ENCODE measurements at places on chromosomes 7 and 10.
A peak's percentile ranks its signal among the peaks of the same experiment; 100 is the strongest.

GRCh38 chr7:147811923-147812322 lies 778.6 kb upstream of the C7orf33 start:
- H3K4me1 ChIP-seq: no peaks in the 10 kb centered on the region
- DNase-seq: no peak
- H3K27me3 ChIP-seq: no peaks in the 10 kb centered on the region
- no peak overlapping the region for H3K27ac ChIP-seq

GRCh38 chr10:78651287-78651686 lies 417.5 kb upstream of the ZMIZ1 start:
- H3K4me1 ChIP-seq: no peaks in the 10 kb centered on the region
- peaks cover 7% of the 10 kb centered on the region for H3K27me3 ChIP-seq
- DNase-seq: no peak
- no peak overlapping the region for H3K4me3 ChIP-seq
- H3K36me3 ChIP-seq: no peaks in the 10 kb centered on the region

DNA sequence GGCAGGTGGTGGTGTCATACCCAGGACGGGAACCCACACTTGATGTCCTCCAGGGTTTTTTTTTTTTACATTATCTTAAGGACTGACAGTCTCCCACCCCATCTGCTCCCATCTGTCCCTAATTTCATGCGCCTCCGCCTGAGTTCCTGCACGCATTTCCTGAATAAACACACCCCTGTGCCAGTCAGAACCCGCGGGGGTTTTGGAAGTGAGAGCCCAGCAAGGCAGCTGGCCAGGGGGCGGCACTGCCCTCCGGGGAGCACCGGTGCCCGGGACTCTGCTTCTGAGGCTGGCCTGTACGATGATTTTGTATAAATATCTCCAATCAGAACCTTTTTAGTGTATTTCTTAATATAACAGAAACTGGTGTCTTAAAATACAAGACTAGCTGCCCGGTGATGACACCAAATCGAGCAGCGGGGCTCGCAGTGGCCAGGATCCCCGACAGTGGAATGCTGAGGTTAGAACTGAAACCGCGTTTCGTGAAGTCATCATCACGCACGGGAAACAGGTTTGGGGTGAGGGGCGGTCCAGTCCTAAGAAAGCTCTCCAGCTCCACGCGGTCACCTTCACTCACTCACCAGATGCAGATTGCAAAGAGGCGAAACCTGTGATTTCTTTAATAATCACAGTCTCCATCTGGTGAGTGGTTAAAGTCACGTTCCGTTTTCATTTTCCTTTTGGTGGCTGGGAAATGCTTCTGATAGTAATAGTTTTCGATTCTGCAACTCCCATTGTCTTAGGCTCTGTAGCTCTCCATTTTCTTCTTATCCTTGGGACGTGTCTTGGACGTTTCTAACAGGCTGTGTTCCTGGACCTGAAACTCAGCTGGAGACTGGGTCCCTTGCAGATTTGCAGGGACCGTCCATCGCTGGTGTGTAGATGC lies 19.7 kb downstream of the BNIP3 start:
- no peak overlapping the region for H3K4me3 ChIP-seq
- peaks cover 6% of the 10 kb centered on the region for H3K4me1 ChIP-seq
- no peaks in the 10 kb centered on the region for H3K27me3 ChIP-seq
- H3K36me3 ChIP-seq: no peaks in the 10 kb centered on the region

DNA sequence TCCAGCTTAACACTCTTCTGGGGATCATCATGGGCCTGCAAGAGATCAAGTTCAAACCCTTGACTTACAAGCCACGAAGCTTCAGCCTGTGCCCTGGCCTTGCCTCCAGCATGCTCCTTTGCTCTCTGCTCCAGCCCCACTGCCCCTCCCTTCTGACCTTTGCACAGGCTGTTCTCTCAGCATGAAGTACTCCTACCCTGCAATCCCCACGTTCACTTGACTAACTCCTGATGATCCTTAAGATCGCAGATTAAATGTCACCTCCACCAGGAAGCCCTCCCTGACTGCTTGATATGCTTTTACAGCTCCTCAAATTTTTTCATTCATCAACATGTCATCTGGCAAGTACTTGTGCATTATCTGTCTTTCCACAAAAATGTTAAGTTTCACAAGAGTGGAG lies 75.5 kb upstream of the SLF2 start:
- H3K27ac ChIP-seq: no peak overlapping the region
- H3K36me3 ChIP-seq: no peaks in the 10 kb centered on the region
- H3K27me3 ChIP-seq: peaks cover 40% of the 10 kb centered on the region

GRCh38 chr7:33903791-33904680 lies 1.3 kb upstream of the BMPER start:
- H3K4me1 ChIP-seq: peaks cover 20% of the 10 kb centered on the region
- H3K27me3 ChIP-seq: peaks cover 76% of the 10 kb centered on the region
- DNase-seq: peak; percentile 71
- H3K36me3 ChIP-seq: no peaks in the 10 kb centered on the region
- H3K27ac ChIP-seq: peak overlapping the region; percentile 29

- H3K27ac ChIP-seq: no peak overlapping the region
- no peaks in the 10 kb centered on the region for H3K4me1 ChIP-seq
- H3K36me3 ChIP-seq: no peaks in the 10 kb centered on the region
- no peaks in the 10 kb centered on the region for H3K27me3 ChIP-seq
- H3K4me3 ChIP-seq: no peak overlapping the region
Observed at GRCh38 chr10:51348622-51349021, 274.3 kb downstream of the PRKG1 start.

- no peaks in the 10 kb centered on the region for H3K36me3 ChIP-seq
- H3K27me3 ChIP-seq: no peaks in the 10 kb centered on the region
- DNase-seq: no peak
- no peak overlapping the region for H3K27ac ChIP-seq
- no peak overlapping the region for H3K4me3 ChIP-seq
- H3K4me1 ChIP-seq: no peaks in the 10 kb centered on the region
Observed at GRCh38 chr7:52026140-52026539, 709.5 kb upstream of the COBL start.

- H3K4me3 ChIP-seq: no peak overlapping the region
- H3K4me1 ChIP-seq: no peaks in the 10 kb centered on the region
- no peaks in the 10 kb centered on the region for H3K36me3 ChIP-seq
- DNase-seq: no peak
- H3K27me3 ChIP-seq: no peaks in the 10 kb centered on the region
Observed at GRCh38 chr10:16105082-16105481, 244.8 kb upstream of the MINDY3 start.

GRCh38 chr10:60896033-60896432 lies 48.0 kb downstream of the RHOBTB1 start:
- no peaks in the 10 kb centered on the region for H3K4me1 ChIP-seq
- no peaks in the 10 kb centered on the region for H3K36me3 ChIP-seq
- H3K27ac ChIP-seq: no peak overlapping the region
- H3K4me3 ChIP-seq: no peak overlapping the region
- no peak for DNase-seq
- H3K27me3 ChIP-seq: no peaks in the 10 kb centered on the region

DNA sequence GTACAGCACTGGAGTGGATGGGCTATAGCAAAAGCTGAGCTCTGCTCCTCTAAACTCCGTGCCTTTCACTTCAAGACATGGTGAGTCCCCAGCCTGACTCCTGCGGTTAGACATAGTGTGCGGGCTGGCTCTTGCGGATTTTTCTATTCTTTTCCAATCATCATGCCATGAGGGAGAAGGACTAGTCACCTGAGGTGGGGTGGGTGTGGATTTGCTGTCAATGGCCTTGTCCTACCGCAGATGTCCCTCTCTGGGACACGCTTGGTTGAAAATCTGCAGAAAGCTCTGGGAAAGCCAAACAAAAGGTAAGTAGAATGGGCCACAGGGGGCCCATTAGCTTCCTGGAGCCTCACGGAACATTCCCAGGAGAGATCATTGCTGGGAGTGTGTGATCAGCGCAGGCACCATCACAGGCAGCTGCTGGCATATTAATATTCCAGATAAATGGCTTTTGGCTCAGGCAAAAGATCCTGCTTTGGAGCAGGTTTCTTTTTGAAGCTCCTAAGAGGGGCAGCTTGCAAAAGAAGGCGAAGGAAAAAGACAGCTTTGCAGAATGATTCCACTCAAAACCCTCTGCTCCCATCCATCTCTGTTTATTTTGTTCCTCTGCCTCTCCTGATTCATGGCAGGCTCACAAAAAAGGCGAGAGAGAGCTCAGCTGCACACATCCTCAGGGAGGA lies 509.0 kb upstream of the ZMIZ1 start:
- no peak for DNase-seq
- no peaks in the 10 kb centered on the region for H3K27me3 ChIP-seq
- H3K36me3 ChIP-seq: no peaks in the 10 kb centered on the region
- H3K4me3 ChIP-seq: no peak overlapping the region
- no peaks in the 10 kb centered on the region for H3K4me1 ChIP-seq

- no peaks in the 10 kb centered on the region for H3K36me3 ChIP-seq
- H3K27ac ChIP-seq: no peak overlapping the region
- no peak overlapping the region for H3K4me3 ChIP-seq
- H3K27me3 ChIP-seq: no peaks in the 10 kb centered on the region
Observed at GRCh38 chr10:15558136-15558535, 161.6 kb downstream of the ITGA8 start.

DNA sequence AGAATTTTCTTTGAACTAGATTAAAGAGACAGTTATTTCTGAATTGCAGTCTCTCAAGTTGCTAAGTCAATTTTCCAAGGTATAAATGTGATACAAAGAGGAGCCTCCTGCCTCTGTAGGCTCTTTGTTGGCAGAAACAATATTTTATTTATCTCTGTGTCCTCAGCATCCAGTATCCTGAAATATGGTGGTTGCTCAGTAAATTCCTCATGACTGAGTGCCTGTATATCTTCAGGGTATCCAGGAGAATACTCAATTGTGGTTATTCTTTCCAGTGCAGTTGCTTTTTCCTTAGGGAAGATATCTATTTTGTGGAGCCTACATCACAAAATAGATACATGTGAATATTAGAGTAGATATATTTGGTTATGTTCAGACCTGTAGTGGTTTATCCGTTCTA lies 144.8 kb upstream of the FERD3L start:
- H3K27me3 ChIP-seq: no peaks in the 10 kb centered on the region
- no peak overlapping the region for H3K27ac ChIP-seq
- H3K4me1 ChIP-seq: no peaks in the 10 kb centered on the region
- H3K4me3 ChIP-seq: no peak overlapping the region

DNA sequence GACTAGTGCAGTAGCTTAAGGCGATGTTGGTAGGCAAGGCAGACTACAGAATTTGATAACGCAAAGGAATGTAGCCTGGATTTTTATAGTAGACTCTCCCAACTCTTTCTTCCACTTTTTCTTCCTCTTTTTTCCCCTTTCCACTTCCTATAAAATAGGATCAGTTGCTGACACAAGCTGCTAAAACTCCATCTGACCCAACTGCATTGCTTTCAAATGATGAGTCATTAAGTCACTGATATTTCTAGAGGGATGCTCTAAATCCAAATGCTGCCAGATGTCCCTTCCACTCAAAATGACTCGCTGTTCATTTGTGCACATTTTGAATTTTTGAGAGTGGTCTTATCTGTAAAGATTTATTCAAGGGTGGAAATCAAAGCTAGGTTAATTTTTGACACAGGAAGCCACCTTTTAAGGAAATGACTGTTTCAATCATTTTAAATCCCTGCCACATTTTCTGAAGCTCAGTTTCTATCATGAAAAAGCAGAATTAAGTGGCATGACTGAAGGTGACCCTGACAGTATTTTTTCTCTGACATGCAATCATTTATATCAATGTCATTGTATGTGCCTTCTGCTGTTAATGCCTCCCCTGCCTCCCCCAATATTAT lies 25.8 kb upstream of the SFMBT2 start:
- H3K4me1 ChIP-seq: no peaks in the 10 kb centered on the region
- no peak overlapping the region for H3K4me3 ChIP-seq
- peaks cover 21% of the 10 kb centered on the region for H3K27me3 ChIP-seq
- no peak for DNase-seq
- H3K27ac ChIP-seq: no peak overlapping the region

DNA sequence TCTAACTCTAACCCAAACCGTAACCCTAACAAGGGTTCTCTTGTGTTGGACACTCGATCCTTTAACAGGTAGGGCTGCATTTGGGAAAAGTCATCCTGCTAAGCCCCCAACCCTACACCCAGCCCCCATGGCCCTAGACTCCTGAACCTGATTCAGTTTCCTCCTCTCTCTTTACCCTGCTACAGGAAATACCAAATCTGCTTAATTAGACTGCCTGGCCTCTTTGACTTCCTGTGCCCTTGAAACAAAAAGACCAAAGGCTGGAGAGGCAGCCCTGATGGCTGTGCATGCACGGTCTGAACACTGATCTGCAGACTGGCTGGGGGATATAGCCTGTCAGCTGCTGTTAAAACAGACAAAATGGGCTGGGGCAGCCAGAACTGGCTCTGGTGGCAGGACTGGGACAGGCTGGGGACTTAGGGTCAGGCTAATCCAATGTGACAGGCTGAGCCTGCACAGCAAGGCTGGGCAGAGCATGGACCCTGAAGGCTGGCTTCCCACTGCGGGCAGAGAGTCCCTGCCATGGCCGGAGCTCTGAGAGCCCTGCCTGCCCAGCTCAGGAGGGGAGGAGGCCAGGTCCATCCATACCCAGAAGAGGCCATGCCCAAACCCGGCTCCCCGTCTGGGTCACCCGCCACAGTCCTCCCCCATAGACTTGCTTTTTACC lies 51.0 kb upstream of the MSMB start:
- no peaks in the 10 kb centered on the region for H3K36me3 ChIP-seq
- DNase-seq: peak; percentile 78
- H3K27ac ChIP-seq: peak overlapping the region; percentile 79
- no peak overlapping the region for H3K4me3 ChIP-seq

DNA sequence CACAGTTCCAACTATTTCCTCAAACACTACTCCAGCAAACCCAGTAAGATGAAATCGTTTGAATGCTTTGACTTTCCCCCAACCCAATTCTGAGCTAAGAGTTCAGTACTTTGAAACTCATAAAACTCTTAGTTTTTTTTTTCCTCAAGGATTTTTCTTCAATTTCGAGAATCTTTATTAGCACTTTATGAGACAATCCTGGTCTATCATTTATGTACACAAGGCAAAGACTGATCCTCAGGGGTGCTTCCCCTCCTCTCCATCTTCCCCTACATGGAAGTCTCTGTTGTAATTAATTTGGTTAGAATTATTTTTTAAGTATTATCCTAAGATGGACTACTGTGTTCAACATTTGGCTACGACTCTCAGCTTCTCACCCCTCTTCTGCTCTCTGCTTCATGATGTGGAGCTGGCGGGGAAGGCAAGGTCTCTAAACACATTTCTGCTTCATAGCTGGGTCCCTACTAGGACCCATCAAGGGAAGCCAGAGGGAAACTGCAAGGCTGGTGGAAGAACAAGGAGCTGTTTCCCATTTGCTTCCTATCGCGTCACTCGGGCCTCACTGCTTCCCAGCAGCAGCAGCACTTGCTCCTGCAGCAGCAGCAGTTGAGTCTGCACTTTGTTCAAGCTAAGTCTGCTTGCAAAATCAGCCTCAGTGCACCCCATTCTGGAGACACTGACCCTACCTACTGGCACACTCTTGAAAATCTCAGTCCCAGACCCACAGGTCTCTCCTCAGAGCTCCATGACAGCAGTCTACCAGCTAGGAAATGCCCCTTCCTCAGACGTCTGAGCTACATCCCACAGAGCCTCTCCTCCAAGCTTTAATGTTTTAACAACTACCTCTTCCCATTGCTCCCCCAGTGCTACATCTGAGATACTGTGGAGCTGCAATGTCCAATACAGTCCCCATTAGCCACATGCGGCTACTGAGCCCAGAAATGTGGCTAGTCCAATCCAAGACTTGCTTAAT lies 90.0 kb downstream of the CHCHD3 start:
- no peaks in the 10 kb centered on the region for H3K4me1 ChIP-seq
- no peaks in the 10 kb centered on the region for H3K36me3 ChIP-seq
- no peaks in the 10 kb centered on the region for H3K27me3 ChIP-seq
- DNase-seq: no peak
- no peak overlapping the region for H3K27ac ChIP-seq
- no peak overlapping the region for H3K4me3 ChIP-seq
